ENCODE measurements at places on chromosomes 3 and 15.
A peak's percentile ranks its signal among the peaks of the same experiment; 100 is the strongest.

DNA sequence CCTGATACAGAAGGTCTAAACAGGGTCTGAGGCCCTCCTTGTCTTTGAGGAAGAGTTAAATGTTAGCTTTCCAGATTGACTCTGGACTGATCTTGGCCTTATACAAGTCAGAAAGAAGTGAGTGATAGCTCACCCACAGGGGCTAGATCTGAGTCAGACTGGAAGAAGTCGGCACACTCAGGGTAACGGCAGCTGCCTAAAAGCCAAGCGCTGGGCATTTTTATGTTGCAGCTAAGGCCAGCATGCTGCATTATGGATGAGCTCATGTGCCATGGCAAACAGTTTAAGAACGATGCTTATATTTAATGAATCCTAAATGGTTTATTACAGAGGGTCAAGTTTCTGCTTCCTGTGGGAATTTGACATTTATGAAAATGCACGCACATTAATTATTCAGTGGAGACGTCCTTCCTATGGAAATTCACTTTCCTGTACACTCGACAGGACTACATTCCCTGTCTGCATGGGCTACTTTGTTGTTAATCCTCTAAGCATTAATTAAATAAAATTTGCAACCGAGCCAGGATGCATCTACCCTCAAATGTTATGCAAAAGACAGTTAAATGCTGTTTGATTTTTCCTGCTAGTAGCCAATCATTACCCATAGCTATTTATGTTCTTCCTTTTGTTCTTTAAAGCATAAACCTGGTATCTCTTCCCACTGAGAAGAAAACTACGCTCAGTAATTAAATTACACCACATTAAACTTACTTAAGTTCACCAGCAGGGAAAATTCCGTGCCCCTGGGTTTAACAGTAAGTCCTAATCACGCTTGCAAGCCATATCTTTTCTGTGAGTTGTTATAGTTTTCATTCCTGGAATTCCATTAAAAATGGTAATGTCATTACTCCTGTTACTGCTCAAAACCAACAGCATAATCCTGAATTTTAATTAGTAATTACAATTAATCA is 762.7 kb upstream of the CFAP20DC start:
- H3K4me1 ChIP-seq, result peaks cover 75% of the 10 kb centered on the region
- no peaks in the 10 kb centered on the region for H3K36me3 ChIP-seq
- H3K27ac ChIP-seq, result peak overlapping the region; percentile 36
- no peaks in the 10 kb centered on the region for H3K27me3 ChIP-seq

GRCh38 chr3:106943071-106943470 is 434.2 kb upstream of the CCDC54 start:
- H3K27ac ChIP-seq, result no peak overlapping the region
- H3K36me3 ChIP-seq, result no peaks in the 10 kb centered on the region
- no peaks in the 10 kb centered on the region for H3K4me1 ChIP-seq
- DNase-seq, result no peak

DNA sequence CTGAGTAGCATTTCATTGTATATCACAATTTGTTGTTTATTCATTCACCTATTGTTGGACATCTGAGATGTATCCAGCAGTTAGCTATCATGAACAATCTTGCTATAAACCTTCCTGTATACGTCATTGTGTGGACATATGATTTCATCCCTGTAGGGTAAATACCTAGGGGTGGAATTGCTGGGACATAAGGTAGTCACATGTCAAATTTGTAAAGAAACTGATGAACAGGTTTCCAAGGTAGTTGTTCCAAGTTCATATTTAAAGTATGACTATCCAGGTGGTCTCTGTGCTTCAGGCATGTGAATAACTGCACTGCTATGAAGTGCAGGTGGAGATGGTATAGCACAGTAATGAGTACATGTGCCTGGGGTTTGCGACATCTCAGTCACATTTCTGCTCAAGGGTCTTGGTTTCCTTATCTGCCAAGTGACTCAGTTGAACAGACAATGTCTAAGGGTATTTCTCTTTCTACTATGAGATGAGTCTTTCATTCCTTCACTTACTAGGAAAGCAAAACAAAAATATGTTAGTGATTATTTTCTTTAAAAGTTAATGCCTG is 229.0 kb upstream of the HES1 start:
- H3K4me1 ChIP-seq, result peaks cover 74% of the 10 kb centered on the region
- peaks cover 6% of the 10 kb centered on the region for H3K27me3 ChIP-seq
- DNase-seq, result no peak
- peaks cover 9% of the 10 kb centered on the region for H3K36me3 ChIP-seq
- no peak overlapping the region for H3K27ac ChIP-seq

GRCh38 chr3:172104471-172105072 is 65.2 kb downstream of the FNDC3B start:
- H3K27ac ChIP-seq, result peak overlapping the region; percentile 43
- H3K4me1 ChIP-seq, result peaks cover 61% of the 10 kb centered on the region
- H3K36me3 ChIP-seq, result peaks cover 33% of the 10 kb centered on the region
- peak; percentile 34 for DNase-seq

GRCh38 chr15:68818066-68818768 is 2.5 kb downstream of the ANP32A start:
- peaks cover 60% of the 10 kb centered on the region for H3K4me1 ChIP-seq
- H3K27ac ChIP-seq, result no peak overlapping the region

DNA sequence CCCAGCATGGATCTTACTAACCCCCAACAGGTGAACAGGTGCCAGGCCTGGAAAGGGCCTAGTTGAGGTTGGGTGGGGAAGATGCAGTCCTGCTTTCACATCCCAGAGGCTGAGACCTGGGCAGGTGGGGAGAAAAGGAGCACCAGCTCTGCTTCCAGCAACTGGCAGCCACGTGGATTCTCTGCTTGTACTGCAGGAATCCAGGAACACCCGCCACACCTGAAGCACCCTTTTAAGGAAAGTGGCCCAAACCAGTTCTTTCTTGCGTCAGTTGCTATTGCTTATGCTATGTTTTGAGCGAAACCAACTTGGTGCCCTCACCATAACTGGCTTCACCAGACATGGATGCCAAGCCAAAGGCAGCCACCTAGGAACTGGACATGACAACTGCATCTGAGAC is 28.1 kb upstream of the NEO1 start:
- peaks cover 13% of the 10 kb centered on the region for H3K27me3 ChIP-seq
- H3K4me3 ChIP-seq, result no peak overlapping the region
- no peaks in the 10 kb centered on the region for H3K36me3 ChIP-seq

DNA sequence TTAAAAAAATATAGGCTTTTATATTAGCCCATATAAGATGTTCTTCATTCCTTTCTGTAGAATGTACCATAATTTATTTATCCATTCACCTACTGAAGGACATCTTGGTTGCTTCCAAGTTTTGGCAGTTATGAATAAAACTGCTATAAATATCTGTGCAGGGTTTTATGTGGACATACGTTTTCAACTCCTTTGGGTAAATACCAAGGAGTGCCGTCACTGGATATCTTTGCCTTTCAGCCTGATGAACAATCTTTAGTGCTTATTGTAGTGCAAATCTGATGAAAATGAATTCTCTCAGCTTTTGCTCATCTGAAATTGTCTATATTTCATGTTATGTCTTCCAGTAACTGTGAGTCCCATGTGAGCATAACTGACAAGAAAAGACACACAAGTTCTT is 26.6 kb upstream of the BLM start:
- no peaks in the 10 kb centered on the region for H3K4me1 ChIP-seq
- H3K36me3 ChIP-seq, result peaks cover 4% of the 10 kb centered on the region
- no peak for DNase-seq
- H3K27me3 ChIP-seq, result peaks cover 5% of the 10 kb centered on the region
- H3K27ac ChIP-seq, result no peak overlapping the region

DNA sequence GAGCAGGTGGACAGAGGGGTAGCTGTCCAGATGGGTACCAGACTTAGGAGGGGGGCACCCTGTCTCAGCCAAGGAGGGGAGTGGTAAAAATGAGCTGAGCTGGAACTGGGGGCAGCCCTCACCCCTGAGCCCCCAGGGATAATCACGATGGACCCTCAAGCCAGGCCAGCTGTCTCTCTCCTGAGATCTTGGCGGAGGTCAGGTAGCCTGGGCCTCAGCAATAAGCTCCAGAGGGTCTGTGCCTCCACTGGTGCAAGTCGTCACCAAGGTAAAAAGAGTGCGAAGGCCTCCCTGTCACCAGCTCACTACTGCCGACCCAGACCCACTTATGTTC is 5.1 kb downstream of the SLC38A3 start:
- peaks cover 23% of the 10 kb centered on the region for H3K4me1 ChIP-seq
- peaks cover 27% of the 10 kb centered on the region for H3K27me3 ChIP-seq
- no peaks in the 10 kb centered on the region for H3K36me3 ChIP-seq
- no peak overlapping the region for H3K4me3 ChIP-seq

GRCh38 chr15:39300451-39301153 is 280.3 kb upstream of the THBS1 start:
- H3K4me1 ChIP-seq, result no peaks in the 10 kb centered on the region
- DNase-seq, result no peak
- no peak overlapping the region for H3K4me3 ChIP-seq
- no peaks in the 10 kb centered on the region for H3K36me3 ChIP-seq
- no peak overlapping the region for H3K27ac ChIP-seq
- H3K27me3 ChIP-seq, result peaks cover 4% of the 10 kb centered on the region

DNA sequence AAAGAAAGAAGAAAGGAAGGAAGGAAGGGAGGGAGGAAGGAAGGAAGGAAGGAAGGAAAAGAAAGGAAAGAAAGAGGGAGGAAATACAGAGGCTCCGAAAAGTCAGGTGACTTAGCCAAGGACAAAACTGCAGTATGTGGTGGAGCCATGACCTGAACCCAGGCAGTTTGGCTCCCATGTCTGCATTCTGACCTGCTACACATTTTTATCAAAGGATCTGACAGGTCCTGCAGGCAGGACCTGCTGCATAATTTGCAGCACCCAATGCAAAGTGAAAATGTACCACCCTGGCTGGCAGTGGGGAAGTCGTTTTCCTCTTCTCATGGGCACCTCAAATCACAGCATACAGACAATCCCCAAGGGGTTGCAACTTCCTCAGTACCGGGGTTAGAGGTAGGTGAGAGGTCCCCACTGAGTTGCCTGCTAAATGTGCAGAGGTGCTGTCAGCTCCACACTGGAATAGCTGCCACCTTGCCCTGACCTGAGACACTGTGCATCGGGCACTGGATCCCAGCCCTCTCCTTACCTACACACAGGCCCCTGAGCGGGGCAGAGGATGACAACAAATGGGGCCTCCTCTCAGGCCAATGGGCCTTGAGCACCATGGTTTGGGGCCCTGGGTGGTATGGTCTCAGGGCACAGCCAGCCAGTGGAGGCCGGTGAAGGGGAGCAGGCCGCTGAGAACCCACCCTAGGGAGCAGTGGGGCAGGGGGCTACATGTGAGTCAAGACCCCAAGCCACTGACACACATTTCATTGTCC is 175.1 kb downstream of the SHQ1 start:
- peaks cover 20% of the 10 kb centered on the region for H3K4me1 ChIP-seq
- H3K27me3 ChIP-seq, result peaks cover 14% of the 10 kb centered on the region
- H3K36me3 ChIP-seq, result no peaks in the 10 kb centered on the region
- no peak overlapping the region for H3K4me3 ChIP-seq

- no peak overlapping the region for H3K27ac ChIP-seq
- H3K4me1 ChIP-seq, result peaks cover 9% of the 10 kb centered on the region
- H3K4me3 ChIP-seq, result no peak overlapping the region
- H3K36me3 ChIP-seq, result no peaks in the 10 kb centered on the region
- no peaks in the 10 kb centered on the region for H3K27me3 ChIP-seq
Measured at GRCh38 chr3:106025151-106025722, 156.4 kb upstream of the CBLB start.

GRCh38 chr3:190182418-190183043 is 61.8 kb upstream of the P3H2 start:
- no peak for DNase-seq
- no peaks in the 10 kb centered on the region for H3K27me3 ChIP-seq
- H3K4me3 ChIP-seq, result no peak overlapping the region
- no peaks in the 10 kb centered on the region for H3K36me3 ChIP-seq
- H3K27ac ChIP-seq, result peak overlapping the region; percentile 85

DNA sequence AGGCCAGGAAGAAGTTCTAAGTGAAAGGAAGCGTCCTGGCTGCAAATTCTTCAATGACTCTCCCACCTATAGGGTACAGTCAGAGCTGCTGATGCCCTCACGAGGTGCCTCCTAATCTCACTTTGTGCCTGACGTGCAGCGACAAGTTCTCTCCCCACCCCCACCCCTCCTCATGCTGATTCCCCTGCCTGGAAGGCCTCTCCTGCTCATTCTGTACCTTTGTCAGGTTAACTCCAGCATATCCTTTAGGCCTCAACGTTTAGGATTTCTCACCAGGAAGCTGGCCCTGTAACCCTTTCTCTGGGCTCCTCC is 25.0 kb downstream of the SLC12A8 start:
- no peak overlapping the region for H3K27ac ChIP-seq
- H3K4me1 ChIP-seq, result peaks cover 40% of the 10 kb centered on the region
- H3K4me3 ChIP-seq, result no peak overlapping the region
- DNase-seq, result no peak

DNA sequence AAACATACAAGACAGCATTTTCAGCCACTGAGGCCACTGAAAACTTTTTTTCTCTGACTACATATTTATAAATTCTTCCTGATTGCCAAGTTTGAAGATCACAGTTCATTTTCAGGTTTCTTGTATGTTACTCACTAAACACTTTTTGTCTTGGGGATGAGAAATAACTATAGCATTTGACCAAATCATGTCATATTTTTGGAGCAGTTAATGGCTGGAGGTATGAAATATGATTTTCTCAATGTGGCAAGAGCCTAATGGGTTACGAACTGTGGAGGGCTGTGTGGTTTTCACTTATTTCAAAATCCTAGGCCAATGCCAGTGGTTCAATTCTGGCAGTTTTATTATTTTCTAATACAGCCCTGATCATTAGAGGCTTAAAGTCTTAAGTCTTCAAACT is 64.4 kb downstream of the USP13 start:
- peaks cover 3% of the 10 kb centered on the region for H3K27me3 ChIP-seq
- H3K27ac ChIP-seq, result peak overlapping the region; percentile 17
- peaks cover 41% of the 10 kb centered on the region for H3K36me3 ChIP-seq
- DNase-seq, result no peak
- no peak overlapping the region for H3K4me3 ChIP-seq

DNA sequence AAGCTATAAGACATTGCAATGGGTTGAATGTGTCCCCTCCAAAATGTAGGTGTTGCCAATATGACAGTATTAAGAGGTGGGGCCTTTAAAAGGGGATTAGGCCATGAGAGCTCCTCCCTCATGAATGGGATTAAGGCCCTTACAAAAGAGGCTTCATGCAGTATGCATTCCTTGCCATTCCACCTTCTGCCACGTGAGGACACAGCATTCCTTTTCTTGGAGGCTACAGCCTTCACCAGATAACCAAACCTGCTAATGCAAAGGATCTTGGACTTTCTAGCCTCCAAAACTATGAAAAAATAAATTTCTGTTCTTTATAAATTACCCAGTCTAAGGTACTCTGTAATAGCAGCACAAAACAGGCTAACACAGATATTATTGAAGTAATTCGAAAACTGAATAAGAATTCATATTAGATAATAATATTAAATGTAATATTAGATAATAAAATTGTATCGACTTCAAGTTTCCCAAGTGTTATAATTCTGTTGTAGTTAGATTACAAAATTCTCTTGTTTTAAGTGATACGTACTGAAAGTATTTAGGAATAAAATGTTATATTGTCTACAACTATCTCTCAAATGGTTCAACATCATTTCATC is 29.4 kb upstream of the ATP8B4 start:
- no peak overlapping the region for H3K4me3 ChIP-seq
- DNase-seq, result peak; percentile 31
- no peaks in the 10 kb centered on the region for H3K36me3 ChIP-seq
- H3K27ac ChIP-seq, result no peak overlapping the region

- no peaks in the 10 kb centered on the region for H3K4me1 ChIP-seq
- H3K27ac ChIP-seq, result no peak overlapping the region
- peaks cover 9% of the 10 kb centered on the region for H3K27me3 ChIP-seq
- no peak overlapping the region for H3K4me3 ChIP-seq
- no peaks in the 10 kb centered on the region for H3K36me3 ChIP-seq
- no peak for DNase-seq
Measured at GRCh38 chr3:45252826-45253225, 26.7 kb upstream of the TMEM158 start.

GRCh38 chr15:91040856-91041255 is 18.5 kb upstream of the VPS33B start:
- no peak for DNase-seq
- no peaks in the 10 kb centered on the region for H3K36me3 ChIP-seq
- H3K4me3 ChIP-seq, result no peak overlapping the region
- H3K27me3 ChIP-seq, result peaks cover 40% of the 10 kb centered on the region
